A673 (cell line): ENCODE measurements at places on chromosomes 1 and 21. TPM values are rescaled to one million over a fixed set of nuclear protein-coding genes. Genes with fewer than 3 reads are reported as not detected.

LRRC71 gene
- not detected in 2 replicates for total RNA-seq

GRCh38 chr1:244826712-244827111, 8.7 kb upstream of the COX20 start:
- no peak for DNase-seq

DNA sequence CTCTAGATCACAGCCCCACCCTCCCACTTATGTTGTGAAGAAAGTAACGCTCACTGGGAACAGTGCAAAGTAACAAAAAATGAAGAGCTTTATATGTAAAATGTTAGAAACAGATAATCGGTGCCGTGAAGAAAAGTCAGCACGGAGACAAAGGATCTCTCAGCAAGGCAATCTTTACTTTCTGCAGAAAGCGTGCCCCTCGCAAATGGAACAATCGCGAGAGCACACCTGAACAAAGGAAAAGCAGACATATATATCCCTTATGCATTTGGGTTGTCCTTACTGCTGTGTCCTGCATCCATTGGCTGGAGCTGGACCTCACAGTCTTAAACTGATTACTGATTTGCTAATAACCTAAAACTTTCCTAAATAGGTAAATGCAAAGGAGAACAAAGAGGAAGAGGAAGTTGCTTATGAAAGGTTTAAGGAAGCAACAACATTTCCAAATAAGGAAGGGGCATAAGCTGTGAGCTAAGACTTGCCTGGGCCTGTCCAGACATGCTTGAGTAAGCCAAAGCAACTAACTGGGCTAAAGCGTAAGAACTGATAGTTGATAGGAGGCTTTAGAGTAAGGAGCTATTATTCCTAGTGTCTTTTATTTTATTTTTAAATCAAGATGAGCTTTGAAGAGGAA, 89.7 kb downstream of the GTF2B start:
- DNase-seq = peak; percentile 15

PLA2G2F gene
- not detected in 2 replicates for total RNA-seq

AIRE gene
- total RNA-seq = not detected in 2 replicates

- no peak for DNase-seq
These were observed 73.6 kb upstream of the COG2 start for GRCh38 chr1:230568676-230569075.

- DNase-seq = peak; percentile 70
These were observed 21.1 kb downstream of the ERRFI1 start for GRCh38 chr1:8004803-8005573.

DNA sequence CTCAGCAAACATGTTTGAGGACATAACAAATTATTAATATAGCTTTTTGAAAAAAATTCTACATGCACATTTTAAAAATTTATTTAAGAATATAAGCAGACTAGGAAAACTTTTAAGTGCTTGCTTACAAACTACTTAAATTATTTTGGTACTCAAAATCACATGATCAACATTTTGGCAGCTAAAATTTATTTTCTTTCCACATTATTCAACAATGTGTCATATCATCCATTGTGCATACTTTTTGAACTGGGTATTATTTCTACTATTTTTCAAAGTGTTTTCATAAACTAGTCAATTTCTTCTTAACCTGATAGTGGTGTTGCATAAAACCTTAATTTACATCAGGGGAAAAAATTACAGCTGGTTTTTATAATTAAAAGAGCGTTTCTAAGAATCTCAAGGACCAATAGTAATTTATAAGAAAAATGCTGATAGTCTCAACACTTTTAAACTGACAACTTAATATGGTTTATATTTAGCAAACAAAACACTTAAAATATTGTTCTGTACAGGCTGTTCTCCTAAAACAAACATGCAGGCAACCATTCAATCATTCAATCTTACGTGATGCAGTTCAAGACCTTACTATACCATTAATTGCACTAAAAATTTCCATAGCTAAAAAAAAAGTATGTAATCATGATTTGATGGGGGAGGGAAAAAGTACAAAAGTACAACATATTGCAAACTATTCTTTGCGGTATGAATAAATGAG, 105.0 kb downstream of the GPATCH2 start:
- no peak for DNase-seq

- DNase-seq = no peak
These were observed 12.8 kb downstream of the ZNF362 start for GRCh38 chr1:33268927-33269610.

DNA sequence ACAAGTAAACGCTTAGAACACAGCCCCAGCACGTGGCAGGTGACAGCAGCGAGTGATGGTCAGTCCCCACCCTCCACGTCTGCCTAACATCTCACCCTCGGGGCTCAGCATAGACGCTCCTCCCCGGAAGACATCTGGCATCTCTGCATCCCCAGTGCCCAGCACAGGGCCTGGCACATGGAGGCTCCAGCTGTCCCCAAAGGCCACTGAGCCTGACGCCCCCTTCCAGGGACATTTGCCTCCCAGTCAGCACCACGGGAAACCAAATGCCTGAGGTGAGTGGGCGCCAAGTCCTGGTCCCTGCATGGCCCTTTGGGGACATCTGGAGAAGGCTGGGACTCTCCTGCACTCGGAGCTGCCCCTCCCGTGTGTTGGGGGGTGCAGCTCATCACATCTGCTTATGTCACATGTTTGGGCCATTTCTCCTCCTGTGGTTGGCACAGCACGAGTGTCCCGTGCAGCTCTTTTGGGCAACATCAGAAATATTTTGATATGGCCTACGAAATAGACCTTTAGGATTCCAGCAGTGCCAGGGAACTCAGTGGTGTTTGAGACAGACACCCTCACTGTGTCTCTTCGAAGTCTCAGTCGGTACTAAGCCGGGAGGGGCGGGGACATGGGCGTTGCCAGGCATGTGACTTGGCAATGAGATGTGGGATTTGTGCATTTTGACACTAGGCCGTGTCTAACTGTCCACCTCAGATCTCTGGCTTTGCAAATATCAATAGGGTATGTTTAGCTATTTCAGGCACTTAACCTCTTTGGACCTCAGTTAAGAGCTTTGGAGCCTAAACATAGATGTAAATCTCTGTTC, 315.0 kb downstream of the PTPRU start:
- no peak for DNase-seq

- no peak for DNase-seq
These were observed 8.9 kb downstream of the SKI start for GRCh38 chr1:2236695-2237677.

HSD3B2 gene
- total RNA-seq = not detected in 2 replicates

DNA sequence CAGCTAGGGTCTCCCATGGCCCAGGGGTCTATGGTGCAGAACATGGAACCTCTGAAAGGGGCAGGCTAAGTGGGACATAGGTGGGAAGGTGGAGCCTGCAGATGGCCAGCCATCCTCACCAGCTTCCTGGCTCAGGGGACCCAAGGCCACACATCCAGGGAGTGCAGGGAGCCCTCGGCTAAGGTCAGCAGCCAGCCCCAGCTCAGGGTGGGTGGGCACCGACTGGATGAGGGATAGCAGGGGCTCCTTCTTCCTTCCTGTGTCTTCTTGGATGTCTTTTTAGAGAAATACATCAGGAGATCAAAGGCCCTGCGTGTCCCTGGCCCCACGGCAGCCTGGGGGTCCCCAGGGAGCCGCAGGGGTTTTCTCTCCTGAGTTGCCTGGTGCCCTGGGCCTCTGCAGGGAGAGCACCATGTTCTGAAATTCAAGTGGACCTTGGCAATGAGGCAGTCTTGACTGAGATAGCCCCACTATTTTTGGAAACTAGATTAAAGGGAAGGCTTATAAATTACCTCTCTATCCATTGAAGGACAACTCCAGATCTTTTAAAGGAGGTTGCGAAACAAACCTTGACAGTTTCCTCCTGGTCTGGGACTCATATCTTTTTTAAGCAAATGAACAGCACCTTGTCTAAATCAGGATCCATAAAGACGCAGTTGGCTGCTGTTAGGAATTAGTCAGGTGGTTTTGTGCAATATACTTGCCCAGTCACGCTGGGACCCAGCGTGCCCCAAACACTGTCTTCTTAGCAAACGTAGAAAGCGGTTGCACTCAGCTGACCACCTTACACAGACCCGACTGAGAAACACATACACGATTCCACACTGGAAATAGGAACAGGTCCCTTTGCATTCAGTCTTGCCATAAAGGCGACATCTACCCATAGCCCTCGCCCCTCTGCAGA, 242.3 kb downstream of the TOMM20 start:
- DNase-seq = no peak

GRCh38 chr21:42558846-42559245, 45.2 kb downstream of the SLC37A1 start:
- no peak for DNase-seq

OR2L8 gene
- total RNA-seq = not detected in 2 replicates

RGSL1 gene
- not detected in 2 replicates for total RNA-seq

GRCh38 chr1:159201642-159202041, 3.0 kb upstream of the ACKR1 start:
- no peak for DNase-seq

DNA sequence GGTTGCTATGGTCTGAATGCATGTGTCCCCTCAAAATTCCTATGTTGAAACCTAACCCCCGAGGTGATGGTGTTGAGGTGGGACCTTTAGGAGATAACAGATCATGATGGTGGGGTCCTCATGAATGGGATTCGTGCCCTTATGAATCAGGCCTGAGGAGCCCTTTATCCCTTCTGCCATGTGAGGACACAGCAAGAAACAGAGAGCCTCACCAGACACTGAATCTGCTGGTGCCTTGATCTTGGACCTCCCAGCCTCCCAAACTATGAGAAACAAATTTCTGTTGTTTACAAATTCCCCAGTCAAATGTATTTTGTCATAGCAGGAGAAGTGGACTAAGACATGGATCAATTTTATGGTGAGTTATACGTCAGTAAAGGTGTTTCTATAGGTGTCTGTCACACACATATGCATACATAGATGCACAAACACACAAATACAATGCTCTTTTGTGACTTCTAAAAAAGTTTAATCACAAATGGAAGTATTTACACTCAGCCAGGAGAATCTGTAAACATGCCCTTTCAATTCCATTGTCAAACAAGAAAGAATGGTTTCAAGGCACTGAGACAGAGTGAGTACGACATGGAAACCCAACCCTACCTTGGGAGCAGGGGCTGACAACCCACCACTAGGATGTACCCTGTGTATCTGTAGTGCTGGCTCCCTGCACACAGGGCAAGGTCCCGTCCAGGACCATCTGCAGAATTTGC, 5.5 kb upstream of the ETS2 start:
- no peak for DNase-seq

DNA sequence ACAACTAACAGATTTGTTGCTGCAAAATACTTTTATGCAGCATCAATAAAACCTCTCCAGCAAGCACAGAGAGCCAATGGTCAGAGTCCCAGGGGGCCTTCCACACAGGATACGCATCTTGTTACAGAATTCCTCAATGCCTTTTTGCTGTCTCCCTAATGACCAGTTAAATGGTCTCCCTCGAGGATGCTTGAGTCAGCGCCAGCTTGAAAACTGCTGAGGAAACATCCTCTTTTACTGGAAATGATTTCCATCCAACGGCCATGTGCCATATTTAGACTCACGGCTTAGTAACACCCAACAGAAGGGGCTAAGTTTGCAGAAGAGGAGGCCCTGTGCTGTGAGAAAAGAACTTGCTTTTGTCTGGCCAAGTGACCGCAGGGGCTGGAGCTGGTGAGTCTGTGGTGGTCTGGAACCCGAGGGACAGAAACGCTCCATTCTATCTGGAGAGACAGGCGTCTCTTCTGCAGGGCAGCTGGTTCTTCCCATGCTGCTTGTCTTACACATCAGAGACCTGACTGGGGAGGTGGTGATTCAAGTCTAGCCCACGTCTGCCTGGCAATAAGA, 496.4 kb downstream of the SETD4 start:
- peak; percentile 66 for DNase-seq

- peak; percentile 71 for DNase-seq
These were observed 48.5 kb upstream of the SLC25A33 start for GRCh38 chr1:9490605-9491339.

GRCh38 chr1:216632980-216633379, 90.2 kb downstream of the ESRRG start:
- peak; percentile 7 for DNase-seq

GPA33 gene
- total RNA-seq = not detected in 2 replicates

ANGPTL3 gene
- not detected in 2 replicates for total RNA-seq

LCE2B gene
- total RNA-seq = not detected in 2 replicates

GRCh38 chr1:107056426-107057196, at the start of gene PRMT6:
Gene PRMT6 (plus strand): TSS chr1:107056674. CDS start chr1:107056716, 42 bp downstream.
- peak; percentile 94 for DNase-seq

DNA sequence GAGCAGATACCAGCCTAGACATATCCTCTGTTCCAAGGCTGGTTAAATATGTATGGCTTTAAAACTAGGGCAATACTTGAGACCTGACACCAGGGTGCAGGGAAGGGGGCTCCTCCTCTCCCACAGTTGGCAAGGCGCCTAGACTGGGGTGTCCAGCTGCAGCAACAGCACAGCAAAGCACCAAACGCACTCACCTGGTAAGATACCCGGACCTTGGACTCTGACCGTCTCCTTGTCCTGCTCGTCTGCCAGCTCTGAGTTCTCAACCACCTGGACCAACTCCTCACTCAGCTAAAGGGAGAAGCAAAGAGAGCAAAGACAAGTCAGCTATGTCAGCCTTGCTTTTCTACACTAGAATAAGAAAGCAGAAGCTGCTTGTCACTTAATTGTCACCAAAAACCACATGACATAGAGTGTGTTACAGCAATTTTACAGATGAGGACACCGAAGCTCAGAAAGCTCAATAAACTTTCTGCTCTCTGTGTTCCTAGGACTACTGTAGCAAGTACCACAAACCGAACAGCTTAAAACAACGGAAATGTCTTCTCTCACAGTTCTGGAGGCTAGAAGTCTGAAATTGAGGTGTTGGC, 4.4 kb downstream of the PACC1 start:
- no peak for DNase-seq

GRCh38 chr1:54894271-54894670, 7.3 kb upstream of the DHCR24 start:
- DNase-seq = no peak

GRCh38 chr1:17564458-17565393, 25.2 kb downstream of the ARHGEF10L start:
- DNase-seq = no peak

DNA sequence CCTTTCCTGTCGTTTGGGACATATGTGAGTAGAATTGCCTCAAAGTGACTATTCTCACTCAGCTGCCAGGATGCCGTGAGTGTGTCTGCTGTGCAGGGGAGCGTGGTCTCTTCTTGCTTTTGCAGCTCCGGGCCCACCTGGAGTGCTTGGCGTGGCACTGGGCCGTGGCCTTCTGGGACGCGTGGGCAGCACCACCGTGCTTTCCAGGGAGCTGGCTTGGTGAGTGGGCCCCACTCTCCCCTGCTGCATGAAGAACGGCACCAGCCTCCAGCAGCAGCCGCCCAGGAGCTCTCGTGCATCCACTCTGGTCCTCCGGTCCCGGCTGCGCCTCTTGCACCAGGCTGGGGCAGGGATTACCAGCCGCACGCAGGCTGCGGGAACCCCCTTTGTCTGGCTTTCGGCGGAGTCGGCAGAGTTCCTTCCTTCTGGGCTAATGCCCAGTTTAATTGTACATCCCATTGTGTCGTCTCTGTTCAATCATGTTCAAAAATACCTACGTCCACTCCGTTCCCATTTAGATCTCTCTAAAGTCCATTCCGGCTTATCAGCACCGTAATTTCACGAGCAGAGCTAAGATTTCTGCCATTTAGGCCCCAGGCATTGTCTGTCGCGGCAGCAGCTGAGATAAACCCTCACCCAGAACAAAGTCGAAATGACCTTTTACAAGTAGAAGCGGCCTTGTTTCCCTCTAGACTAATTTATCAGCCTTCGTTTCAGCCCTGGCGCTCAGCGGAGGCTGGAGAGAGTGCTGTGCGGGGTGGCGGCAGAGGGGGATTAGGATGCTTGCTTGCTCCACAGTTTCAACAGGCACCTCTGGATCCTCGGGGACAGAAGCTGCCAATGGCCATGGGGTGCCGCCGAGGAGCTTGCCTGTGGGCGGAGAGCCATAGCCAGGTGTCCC, 129.6 kb downstream of the PRDM16 start:
- no peak for DNase-seq

NEK2 gene
- total RNA-seq = 45.7 and 48.8 TPM in 2 replicates

- DNase-seq = no peak
These were observed 1.5 kb upstream of the PRDX6 start for GRCh38 chr1:173475564-173476196.
